NCI-H2029 treated with DMSO at 0.1 percent for 48 hours (cell line): ENCODE measurements at places on chromosomes 7 and 10.

- DNase-seq: no peak
These were observed 107.0 kb downstream of the NRP1 start for GRCh38 chr10:33227489-33227888.

- no peak for DNase-seq
These were observed 16.7 kb upstream of the FZD1 start for GRCh38 chr7:91247500-91247899.

- DNase-seq: no peak
These were observed 442.7 kb upstream of the POM121L12 start for GRCh38 chr7:52592698-52593097.

- no peak for DNase-seq
These were observed 317.3 kb upstream of the SHH start for GRCh38 chr7:156129522-156129921.

DNA sequence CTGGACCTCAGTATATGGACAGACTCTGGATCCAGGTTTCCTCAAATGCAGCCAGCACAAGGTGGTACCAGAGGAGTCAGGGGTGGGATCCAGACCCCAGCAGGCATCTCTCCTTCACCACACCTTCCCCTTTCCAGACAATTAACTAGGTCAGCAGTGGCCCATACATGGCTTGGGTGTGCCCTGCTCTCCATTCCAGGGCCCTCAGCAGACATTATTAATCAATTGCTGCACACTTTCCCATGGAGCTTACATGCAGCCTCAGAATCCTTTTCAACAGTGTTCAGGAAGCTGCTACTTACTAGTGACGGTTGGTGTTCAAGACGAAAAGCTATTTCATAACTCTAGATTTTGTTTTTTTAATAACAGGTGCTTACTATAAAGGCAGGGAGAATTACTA lies 6.0 kb downstream of the COL13A1 start:
- no peak for DNase-seq

DNA sequence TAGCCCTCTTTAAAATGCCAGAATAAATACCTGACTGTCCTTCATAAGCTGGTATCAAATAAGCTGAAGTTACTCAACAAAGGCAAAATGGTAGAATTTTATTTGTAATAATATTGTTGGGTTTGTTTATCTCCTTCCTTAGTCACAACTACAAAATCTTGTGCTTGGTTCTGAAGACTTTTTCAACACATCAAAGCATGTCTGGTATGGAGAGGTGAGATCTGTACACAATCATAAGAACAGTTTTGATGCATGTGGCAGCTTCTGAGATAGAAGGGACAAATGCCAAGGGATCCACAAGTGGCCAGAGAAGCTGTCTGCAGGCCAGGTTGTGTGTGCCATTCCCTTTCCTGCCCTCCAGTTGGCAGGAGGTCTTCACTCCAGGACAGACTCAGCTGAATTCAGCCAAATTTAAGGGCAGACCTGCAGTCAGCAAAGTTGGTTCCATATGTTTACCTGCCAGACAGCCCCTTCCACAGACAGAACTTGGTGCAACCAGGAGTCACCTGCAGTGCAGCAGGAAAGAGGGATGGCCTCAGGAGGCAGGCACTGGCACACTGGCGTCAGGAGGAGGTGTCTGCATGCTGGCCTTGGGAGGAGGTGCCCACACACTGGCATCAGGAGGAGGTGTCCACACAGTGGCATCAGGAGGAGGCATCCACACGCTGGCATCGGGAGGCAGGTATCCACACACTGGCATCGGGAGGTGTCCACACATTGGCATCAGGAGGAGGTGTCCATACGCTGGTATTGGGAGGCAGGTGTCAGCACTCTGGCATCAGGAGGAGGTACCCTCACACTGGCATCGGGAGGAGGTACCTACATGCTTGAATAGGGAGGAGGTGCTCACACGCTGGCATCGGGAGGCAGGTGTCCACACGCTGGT lies 93.1 kb upstream of the IKZF1 start:
- no peak for DNase-seq

- DNase-seq: no peak
These were observed 65.3 kb downstream of the MACC1 start for GRCh38 chr7:20151708-20152456.

DNA sequence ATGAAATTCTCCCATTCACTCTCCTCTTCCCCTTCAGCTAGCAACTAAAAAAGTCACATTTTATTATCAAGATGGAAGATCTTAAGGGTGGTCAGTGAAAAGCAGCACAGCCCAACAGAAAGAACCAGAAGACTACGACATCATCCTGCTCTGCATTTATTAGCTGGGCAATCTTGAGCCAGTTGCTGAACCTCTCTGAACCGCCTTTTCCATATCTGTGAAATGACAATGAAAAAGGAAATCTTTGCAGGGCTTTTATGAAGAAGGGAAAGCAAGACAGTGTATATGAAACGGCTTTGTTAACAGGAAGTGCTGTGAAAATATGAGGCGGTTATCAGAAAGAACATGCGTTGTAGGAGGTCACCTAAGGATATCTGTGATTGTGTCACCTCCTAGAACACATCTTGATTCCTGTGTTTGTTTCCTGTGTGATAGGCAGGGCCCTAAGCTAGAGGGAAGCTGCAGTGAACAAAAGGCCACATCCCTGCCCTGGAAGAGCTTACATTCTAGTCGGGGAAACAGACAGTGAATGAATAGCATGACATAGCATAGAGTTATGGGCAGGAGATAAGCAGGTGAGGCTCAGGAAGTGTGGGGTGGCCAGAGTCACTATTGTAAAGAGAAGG lies 36.0 kb upstream of the KCNMA1 start:
- no peak for DNase-seq

GRCh38 chr7:87317691-87318245 lies 27.7 kb upstream of the CROT start:
- DNase-seq: no peak

DNA sequence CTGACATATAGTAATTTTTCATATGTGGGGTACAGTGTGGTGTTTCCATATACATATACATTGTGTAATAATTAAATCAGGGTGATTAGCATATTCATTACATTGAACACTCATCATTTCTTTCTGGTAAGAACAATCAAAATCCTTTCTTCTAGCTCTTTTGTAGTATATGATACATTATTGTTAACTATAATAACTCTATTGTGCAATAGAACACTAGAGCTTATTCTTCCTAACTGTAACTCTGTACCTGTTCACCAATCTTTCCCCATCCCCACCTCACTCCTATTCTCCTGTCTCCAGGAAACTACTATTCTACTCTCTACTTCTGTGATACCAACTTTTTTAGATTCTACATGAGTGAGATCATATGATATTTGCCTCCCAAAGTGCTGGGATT lies 9.4 kb downstream of the BZW2 start:
- DNase-seq: no peak

GRCh38 chr7:54833001-54833467 lies 74.0 kb upstream of the SEC61G start:
- peak; percentile 3 for DNase-seq

GRCh38 chr10:132404911-132405462 lies 8.0 kb downstream of the PWWP2B start:
- no peak for DNase-seq

DNA sequence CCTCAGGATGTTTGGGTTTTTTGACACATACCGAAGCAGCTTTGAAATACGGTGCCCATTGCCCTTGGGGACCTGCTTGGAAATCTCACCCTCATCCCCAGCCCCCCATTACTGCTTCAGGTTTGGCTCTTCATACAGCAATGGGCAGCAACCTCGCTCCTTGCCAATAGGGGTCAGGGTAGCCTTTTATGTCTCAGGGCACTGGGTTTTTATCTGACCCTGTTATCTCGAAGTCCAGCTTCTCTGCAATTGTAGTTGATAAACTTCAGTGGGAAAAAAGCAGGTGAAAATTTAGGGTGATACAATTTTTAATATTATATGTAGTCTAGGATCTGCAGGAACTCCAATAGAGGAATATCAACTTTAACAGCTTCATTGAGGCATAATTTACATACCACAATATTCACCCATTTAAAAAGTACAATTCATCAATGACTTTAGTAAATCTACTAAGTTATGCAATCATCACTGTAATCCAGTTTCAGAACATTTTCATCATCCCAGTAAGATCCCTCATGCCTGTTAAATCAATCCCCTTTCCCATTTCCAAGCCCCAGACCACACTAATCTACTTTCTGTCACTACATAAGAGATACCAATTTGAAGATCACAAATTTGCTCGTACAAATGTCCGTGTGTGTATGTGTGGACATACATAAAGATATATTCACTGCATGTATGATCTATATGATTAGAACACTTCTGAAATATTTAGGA lies 386.2 kb downstream of the KCNMA1 start:
- DNase-seq: no peak

DNA sequence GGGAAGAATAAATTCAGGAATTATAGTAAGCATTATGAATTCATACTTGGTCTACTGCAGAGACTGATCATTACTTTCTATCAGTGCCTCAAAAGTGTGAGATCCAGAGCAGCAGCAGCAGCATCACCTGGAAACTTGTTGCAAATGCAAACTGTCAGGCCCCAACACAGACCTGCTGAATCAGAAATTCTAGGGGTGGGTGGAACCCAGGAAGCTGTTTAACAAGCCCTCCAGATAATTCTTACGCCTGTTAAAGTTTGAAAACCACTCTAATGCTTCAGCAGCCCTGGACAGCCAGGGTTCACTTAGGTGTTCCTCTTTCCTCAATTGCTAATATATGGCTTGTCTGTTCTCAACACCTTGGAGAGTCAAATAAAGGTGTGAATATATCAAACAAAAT lies 19.5 kb downstream of the CACUL1 start:
- no peak for DNase-seq

GRCh38 chr10:85601526-85601925 lies 765.1 kb downstream of the GRID1 start:
- DNase-seq: no peak

- DNase-seq: no peak
These were observed 72.3 kb downstream of the PRPF18 start for GRCh38 chr10:13658871-13659685.

DNA sequence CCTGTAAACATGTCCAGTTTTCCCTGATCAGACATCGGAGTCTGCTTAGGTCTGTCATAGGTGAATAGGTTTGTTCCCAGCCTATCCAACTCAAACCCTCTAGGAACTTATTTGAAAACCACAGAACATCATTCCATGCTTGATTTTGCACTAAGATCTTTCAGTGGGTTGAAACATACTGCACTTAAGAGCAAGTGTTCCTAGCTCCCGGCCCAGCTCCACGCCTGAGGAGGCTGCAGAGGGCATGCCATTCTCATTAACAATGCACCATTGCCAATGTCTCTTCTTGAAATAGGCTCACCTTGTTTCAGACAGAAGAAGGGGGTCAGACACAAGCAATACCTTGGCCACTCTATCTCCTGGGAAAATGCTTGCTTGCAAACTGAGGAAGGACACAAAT lies 78.0 kb upstream of the EGR2 start:
- DNase-seq: no peak

- no peak for DNase-seq
These were observed 3.4 kb downstream of the KLF6 start for GRCh38 chr10:3781468-3782145.

DNA sequence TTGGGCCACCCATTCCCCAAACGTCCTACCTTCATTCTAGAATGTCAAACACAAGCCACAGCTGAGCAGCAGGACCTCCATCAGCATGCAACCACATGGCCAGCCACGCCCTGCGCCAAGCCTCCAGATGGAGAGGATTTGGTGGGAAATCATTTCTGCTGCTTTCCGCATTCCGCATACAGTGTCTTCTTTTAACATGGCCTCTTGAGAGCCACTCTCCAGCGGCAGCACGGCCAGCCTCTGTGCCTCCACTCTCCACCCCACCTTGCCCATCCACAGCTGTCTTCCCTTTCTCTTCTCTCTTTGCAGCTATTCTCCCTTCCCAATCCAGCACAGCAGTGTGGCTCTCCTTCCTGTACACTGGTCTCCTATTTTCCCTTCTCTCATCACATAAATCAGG lies 389.1 kb downstream of the PAXIP1 start:
- no peak for DNase-seq

GRCh38 chr7:36472141-36472729 lies 82.6 kb downstream of the ANLN start:
- DNase-seq: peak; percentile 51

DNA sequence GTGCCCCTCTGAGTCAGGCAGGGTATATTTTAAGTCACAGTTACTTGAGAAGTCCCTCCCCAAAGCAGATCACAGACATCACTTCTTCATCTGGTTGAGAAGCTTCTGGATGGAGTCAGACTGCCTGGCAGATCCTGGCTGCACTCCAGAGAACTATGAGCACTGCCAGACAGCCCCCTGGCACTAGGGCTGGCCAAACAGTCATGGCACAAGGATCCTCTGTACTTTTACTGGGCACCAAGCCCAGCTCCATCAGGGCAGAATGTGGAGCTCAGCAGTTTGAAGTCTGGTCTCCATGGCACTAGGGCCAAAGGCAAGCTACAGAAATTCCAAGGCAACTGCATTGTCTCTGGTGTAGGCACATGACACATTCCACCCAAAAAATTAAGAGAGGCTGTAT lies 162.1 kb downstream of the NRG3 start:
- DNase-seq: no peak

DNA sequence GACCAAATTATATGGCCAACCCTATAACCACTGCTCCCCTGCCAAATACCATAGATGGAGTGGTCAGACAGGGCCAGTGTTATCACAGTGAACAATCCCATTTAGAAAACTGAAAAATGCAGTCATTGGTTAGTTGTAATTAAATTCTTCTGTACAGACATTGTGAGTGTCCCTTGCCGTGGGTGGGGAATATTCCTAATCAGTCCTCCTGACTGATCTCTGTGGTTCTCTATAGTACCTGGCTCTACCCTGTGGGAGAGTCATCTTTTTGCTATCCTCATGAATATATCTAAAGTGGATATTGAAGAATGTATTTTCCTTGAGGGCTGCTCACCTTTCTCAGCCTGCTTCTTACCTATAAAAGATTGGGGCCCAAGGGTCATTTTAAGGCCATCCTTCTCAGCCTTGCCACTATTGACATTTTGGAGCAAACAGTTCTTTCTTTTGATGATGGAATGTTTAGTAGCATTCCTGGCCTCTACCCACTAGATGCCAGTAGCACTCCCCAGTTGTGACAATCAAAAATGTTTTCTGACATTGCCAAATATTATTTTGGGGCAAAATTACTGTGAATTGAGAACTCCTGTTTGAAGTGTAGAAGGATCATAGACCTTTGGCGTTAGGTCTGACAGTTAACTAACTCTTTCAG lies 110.2 kb downstream of the MAPK8 start:
- DNase-seq: no peak

GRCh38 chr7:107874605-107875446 lies 16.2 kb upstream of the DLD start:
- DNase-seq: peak; percentile 57

DNA sequence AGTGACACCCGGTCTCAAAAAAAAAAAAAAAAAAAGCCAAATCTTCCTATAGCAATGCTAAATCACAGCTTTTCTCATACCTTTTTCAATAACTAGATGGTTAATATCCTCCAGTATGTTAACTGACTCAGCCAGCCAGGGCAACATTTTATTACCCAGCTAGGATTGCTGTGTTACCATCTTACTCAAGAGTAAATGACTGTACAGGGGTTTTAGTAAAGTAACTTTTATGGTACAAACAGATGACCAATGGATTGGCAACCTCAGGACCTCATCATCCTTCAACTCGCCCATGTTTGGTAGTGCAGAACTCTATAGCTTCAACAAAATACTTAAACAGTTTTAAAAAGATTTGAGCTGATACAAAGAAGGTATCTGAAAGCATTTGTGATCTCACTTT lies 59.5 kb downstream of the HBP1 start:
- DNase-seq: no peak
